ENCODE measurements at places on chromosomes 5 and 9.

- no peak for DNase-seq
These were observed 68.5 kb downstream of the IL31RA start for GRCh38 chr5:55919625-55920024.

DNA sequence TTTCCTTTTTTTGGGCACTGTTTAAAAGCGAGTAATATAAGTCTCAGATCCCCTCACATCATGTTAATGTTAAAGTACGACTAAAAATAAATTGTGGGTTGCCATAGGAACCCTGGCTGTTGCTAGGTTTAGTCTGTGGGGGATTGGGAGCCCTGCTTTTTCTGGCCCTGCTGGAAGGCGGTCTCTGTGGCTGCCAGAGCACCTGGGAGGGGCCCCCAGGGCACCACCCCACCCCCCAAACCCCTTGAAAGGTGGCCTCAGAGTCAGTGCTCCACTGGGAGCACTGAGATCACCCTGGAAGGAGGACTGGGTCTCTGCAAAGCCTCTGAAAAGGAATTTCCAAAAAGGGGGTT, 66.2 kb upstream of the NEURL1B start:
- DNase-seq = no peak

- no peak for DNase-seq
These were observed 5.2 kb upstream of the GCNT4 start for GRCh38 chr5:75057561-75057960.

DNA sequence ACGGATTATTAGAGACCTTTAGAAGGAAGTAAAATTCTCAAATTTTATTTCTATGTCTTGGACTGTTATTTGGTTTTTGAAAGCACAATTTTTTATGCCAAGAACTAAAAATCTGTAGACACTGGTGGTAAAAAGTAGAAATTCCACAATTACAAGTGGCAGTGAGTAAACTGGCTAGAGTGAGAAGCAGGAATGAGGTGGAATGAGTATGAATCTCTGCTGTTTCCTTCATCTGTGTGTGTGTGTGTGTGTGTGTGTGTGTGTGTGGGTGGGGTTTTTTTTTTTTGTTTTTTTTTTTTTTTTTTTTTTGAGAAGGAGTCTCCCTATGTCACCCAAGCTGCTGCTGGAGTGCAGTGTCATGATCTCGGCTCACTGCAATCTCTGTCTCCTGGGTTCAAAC, 94.2 kb downstream of the TLE4 start:
- no peak for DNase-seq

- no peak for DNase-seq
These were observed 41.3 kb downstream of the KIAA1958 start for GRCh38 chr9:112527959-112528358.

- no peak for DNase-seq
These were observed 4.3 kb downstream of the GFM2 start for GRCh38 chr5:74762599-74762998.

DNA sequence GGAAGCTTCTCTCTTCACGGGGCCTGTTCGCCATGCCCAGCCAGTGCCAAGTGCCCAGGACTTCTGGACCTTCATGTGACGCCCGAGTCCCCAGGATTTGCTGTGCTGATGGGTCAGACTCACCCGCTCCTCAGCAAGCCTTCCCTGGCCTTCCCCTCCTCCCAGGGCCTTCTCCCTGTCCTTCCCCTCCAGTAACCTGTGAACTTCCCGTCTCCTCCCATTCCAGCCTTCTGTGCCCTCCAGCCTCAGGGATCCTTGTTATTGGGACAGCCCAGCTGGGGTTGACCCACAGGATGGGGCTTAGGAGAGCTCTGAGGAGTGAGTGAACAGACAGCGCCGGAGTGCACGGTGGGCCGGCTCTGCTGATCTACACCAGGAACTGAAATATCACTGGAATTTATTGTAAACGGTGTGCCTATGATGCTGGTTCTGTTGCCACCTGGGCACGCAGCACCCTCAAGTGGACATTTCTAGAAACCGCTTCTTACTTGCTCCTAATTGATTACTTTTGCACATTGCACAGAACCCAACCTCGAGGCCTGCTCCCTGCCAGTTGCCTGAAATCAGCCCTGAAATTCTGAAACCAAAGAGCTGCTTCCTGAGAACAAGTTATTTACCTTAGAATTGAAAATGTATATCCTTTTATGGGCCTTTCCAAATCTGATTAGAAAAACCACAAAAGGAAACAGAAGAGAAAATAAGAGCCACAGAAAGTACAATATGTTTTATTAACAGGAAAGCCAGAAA, 1.5 kb downstream of the SPAAR start:
- DNase-seq = no peak

DNA sequence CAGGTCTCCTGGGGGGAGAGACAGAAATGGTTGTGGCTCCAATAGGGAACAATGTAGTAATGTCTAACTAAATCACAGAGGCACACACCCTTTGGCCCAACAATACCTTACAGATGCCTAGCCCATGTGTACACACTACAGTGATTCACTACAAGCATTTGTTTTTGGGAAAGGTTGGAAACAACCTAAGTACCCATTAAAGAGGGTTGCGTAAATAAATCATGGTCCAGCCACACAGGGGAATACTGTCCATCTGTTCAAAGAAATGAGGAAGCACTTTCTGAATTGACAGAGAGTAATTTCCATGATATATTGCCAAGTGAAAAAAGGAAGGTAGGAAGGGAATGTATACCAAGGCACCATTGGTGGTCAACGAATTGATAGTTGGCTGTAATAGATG, 22.0 kb upstream of the GTF3C5 start:
- DNase-seq = no peak

- DNase-seq = no peak
These were observed 29.2 kb downstream of the CEP72 start for GRCh38 chr5:641331-641765.

- no peak for DNase-seq
These were observed 144.6 kb downstream of the CMYA5 start for GRCh38 chr5:79834098-79834753.

DNA sequence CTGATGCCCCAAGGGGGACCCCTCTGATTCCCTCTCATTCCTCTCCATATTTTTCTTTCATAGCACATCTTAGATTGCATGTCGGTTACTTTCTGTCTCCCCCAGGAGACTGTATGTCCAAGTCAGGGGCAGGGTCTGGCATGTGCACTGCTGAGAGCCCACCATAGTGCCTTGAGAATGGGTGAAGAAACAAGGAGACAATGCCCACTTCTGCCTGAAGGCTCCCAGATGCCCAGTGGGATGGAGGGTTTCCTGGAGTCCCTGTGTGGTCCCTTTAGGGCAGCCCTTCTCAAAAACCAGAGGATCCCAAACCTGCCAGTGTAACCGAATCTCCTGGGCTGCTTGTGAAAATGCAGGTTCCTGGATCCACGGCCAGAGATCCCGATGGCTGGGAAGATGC, 126.5 kb upstream of the LARP1 start:
- DNase-seq = no peak

DNA sequence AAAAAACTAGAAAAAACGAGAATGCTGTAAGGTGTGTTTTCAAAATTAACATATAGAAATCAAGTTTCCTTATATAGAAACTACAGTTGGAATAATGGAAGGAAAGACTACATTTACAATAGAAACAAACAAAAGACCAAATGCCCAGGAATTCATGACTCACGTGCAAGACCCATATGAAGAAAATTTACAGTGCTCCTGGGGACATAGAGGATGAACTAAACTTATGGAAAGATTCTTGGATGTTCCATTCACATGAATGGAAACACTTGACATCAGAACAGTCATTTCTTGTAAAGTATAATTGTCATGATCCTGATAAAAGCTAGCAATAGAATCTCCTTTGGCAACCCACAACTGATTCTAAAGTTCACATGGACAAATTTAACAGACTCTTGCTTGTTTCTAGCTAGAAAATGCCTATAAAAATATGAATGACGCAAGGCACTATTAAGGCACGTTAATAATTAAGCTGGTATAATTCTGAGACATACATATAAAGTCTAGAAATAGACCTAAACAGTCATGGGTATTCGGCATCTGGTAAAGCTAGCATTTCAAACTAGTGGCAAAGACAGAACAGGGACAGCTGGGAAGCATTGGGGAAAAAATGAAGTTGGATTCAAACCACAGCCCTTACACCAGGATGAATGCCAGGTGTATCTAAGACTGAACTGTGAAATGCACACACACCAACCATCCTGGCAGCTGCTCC, 5.1 kb upstream of the ZFP62 start:
- DNase-seq = no peak

- no peak for DNase-seq
These were observed 1.4 kb upstream of the GLIS3 start for GRCh38 chr9:4301296-4301695.

DNA sequence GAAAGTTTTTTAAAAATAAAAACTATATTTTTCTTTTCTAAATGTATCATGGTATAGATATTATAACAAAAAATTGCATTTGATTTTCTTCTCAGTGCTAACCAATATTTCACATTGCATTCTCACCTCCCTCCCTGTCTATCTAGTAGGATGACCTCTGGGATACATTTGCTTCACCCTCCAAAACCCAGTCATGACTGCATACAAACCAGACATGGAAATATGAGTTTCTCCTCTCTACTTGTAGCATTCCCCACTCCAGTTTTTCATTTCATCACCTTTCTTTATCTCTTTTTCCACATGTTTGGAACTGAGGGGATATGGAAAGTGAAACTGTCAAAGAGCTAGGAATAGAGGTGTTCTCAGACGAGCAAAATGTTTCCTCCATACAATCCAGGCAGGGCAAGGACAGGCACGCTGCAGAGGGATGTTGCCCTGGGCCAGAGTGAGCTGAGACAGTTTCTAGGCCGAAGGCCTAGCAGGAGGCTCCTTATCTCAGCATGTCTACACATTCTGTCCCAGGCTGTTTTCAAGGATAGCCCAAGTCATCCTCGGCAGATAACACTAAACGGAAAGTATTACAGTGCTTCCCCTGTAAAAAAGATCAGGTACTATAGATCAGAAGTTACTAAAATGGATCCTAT, 46.7 kb downstream of the MEF2C start:
- no peak for DNase-seq

DNA sequence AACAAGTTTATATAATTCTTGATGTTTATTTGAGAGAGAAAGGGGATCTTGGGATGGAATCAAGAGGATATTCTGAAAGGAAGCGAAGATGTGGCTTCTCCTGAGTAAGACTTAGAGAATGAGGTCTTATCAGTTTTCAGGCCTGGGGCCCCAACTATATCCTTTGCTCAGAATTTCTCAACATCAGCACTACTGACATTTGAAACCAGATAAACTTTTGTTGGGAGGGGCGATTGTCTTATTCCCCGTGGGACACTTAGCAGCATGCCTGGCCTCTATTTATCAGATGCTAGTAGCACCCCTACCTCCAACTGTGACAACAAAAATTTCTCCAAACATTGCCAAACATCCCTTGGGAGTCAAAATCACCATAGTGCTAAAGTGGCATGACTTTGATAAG, 567.7 kb downstream of the MAT2B start:
- no peak for DNase-seq

GRCh38 chr5:132496631-132497487, 6.3 kb upstream of the IRF1 start:
- DNase-seq = peak; percentile 91

- DNase-seq = peak; percentile 48
These were observed 1.3 kb downstream of the MAN2A1 start for GRCh38 chr5:109690975-109691574.

DNA sequence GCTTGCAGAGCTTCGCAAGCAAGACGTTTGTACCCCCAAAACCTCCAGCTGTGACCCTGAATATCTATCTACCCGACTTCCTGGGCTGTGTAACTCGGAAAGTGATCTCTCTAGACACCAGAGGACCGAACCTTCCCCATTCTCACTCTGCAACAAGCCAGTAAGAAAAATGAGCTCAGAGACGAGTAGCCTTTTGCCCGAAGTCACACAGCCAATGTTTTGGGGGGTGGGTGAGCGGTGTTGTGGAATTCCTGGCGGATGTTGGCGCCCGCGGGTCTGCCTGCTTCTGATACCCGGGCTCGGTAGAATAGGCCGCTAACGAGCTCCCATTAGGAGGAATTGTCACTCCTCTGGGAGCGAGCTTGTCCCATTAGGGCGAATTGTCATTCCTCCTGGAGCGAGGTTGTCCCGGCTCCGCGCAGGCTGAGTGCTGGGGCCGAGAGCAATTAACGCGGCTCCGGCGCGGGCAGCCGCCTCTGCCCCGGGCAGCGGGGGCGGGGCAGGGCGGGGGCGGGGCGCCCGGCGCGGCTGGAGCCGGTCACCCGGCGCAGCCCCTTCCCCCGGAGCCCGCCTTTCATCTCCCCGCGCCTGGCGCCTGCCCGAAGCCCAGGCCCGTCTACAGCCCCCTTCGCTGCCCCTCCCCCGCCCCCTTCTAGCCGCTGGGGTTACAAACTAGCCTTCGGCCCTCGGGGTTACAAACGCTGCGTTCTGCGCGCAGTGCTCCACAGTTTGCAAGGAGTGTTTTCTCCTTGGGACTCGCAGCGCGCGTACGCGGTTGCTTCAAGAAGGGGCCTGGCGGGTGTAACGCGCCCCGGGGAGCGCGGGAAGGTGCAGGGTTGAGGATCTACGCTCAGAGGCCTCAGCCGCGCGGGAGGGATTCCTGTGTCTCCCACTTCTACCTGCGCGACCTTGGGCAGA, 3.5 kb upstream of the MSX2 start:
- peak; percentile 90 for DNase-seq

GRCh38 chr9:24620741-24621140, 75.0 kb upstream of the IZUMO3 start:
- no peak for DNase-seq

DNA sequence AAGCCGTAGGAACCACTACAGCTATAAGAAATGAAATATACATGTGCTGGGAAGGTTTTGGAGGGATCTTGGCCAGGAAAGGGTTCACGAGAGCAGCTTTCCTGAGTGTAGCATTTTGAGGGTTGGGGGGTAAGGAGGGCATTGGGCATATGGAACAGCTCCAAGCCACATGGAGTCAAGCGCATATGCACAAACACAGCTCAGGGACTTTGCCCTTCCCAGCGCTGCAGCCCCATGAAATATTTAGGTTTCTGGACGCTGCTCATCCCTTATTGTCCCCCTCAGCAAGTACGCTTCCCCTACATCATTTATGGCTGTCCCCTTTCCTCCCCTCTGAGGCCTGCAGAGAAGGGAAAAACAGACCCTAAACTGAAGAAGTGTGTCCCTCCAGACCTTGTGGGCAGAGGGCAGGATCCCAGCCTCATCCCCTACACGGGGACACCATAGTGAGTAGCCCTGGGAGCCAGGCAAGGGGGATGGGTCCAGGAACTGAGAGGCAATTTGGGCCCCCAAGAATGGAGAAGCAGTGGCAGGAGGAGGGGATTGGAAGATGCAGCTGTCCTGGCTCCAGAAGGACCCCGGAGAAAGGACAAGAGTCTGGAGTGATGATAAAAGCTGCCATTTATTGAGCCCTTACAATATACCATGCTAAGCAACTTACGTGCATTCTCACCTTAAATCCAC, 33.7 kb downstream of the PCDH1 start:
- no peak for DNase-seq

Measured in nephron progenitor cell (in vitro differentiated cells).